Esophagus muscularis mucosa (tissue), 4 donors: ENCODE measurements at places on chromosomes 6 and 20. TPM values are rescaled to one million over a fixed set of nuclear protein-coding genes. Genes with fewer than 3 reads are reported as not detected.

The THEMIS gene
- 0.99 TPM for total RNA-seq

- peaks cover 18% of the 10 kb centered on the region for H3K4me1 ChIP-seq
- H3K27me3 ChIP-seq: no peaks in the 10 kb centered on the region
- no peaks in the 10 kb centered on the region for H3K36me3 ChIP-seq
- DNase-seq: no peak
- peak overlapping the region; percentile 6 for H3K27ac ChIP-seq
Observed at GRCh38 chr6:145836772-145837171, 22.2 kb upstream of the FBXO30 start.

DNA sequence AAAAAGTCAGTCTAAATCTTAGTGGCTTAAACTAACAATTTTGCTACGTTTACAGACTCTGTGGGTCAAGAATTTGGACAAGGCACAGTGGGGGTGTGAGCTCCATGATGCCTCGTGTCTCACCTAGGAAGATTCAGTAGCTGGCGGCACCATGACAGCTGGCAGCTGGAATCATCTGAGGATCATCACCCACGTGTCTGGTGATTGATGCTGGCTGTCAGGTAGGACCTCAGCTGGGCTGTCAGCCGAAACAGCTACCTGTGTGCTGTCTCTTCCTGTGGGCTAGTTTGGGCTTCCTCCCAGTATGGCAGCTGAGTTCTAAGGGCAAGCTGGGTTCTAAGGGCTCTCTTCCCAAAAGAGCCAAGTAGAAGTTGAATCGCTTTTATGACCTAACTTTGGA is 26.4 kb upstream of the DLGAP4 start:
- no peaks in the 10 kb centered on the region for H3K4me1 ChIP-seq
- H3K27ac ChIP-seq: no peak overlapping the region
- no peak for DNase-seq
- H3K4me3 ChIP-seq: no peak overlapping the region
- no peaks in the 10 kb centered on the region for H3K36me3 ChIP-seq

DNA sequence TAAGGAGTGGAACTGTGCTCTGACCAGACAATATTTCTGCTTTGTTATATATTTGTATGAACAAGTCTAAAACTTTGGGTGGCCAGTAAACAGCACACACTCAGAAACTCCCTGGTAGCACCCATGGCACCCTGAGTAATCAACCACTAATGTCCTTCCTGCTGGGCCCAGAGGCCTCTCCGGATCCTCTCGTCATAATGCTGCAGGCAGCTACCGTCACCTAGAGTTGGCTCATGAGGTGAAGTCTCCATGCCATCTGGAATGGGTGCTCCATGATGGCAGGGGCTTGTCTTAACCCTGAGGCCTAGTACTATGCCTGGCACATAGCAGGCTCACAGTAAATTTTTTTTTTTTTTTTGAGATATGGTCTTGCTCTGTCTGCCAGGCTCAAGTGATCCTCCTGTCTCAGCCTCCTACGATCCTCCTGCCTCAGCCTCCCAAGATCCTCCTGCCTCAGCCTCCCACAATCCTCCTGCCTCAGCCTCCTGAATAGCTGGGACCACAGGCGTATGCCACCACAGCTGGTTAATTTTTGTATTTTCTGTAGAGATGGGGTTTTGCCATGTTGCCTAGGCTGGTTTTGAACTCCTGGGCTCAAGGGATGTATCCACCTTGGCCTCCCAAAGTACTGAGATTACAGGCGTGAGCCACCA is 3.0 kb upstream of the SDCBP2 start:
- no peak overlapping the region for H3K4me3 ChIP-seq
- H3K36me3 ChIP-seq: no peaks in the 10 kb centered on the region
- peak overlapping the region; percentile 33 for H3K27ac ChIP-seq
- H3K4me1 ChIP-seq: peaks cover 52% of the 10 kb centered on the region
- no peaks in the 10 kb centered on the region for H3K27me3 ChIP-seq

DNA sequence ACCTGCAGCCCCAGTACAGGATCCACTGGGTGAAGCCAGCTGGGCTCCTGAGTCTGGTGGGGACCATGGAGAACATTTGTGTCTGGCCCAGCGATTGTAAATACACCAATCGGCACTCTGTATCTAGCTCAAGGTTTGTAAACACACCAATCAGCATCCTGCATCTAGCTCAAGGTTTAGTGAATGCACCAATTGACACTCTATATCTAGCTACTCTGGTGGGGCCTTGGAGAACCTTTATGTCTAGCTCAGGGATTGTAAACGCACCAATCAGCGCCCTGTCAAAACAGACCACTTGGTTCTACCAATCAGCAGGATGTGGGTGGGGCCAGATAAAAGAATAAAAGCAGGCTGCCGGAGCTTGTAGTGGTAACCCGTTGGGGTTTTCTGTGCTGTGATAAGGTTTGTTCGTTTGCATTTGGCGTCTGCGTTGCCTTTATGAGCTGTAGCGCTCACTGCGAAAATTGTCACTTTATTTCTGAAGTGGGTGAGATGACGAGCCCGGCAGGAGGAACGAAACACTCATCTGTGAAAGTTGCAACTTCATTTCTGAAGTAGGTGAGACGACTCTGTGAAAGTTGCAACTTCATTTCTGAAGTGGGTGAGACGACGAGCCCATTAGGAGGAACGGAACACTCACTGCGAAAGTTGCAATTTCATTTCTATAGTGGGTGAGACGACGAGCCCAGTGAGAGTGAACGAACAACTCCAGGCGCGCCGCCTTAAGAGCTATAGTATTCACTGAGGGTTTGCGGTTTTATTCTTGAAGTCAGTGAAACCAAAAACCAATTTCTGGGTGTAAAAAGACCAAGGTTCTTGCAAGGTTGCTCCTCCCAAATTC is 31.1 kb downstream of the SERPINB6 start:
- no peak overlapping the region for H3K27ac ChIP-seq
- H3K4me3 ChIP-seq: no peak overlapping the region
- peak; percentile 74 for DNase-seq
- H3K27me3 ChIP-seq: no peaks in the 10 kb centered on the region
